ENCODE measurements at places on chromosomes 1 and 21.
A peak's percentile ranks its signal among the peaks of the same experiment; 100 is the strongest.

GRCh38 chr1:180796897-180797640, 115.6 kb upstream of the KIAA1614 start:
- no peak for DNase-seq

DNA sequence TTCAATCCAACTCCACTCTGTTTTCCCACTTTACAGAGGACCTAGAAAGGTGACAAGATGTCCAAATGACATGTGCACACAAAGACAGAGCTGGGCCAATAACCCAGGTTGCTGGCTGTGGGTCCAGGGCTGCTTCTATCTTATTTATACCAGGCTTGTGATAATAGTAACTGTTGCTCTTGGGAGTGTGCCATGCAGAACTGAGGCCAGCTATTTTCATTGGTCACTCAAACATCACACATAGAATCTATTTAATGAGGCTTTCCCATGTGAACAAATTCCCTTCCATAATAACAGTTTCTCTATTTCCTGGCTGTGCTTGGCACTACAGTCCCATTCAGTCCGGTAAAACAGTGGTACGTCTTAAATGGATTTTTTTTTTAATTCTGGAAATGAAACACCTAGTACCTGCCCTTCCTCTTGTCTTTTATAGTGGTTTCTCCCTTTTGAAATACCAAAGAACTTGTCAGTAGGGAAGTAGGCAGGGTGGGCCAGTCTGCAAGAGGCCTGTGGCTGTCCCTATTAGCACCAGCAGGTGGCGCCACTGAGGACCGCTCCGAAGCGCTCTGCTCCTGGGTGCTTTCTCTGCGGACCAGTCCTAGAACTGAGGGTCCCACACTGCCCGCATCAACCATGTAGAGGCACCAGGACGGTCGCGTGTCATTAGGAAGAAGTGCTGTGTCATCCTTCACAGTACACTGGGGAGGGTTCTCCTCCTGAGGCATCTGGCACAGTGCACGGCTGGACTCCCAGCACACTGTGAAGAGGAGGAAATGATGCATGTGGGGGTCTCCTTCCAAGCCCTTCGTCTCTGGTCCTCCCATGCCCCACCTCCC, 52.1 kb downstream of the GPR161 start:
- DNase-seq = peak; percentile 67

DNA sequence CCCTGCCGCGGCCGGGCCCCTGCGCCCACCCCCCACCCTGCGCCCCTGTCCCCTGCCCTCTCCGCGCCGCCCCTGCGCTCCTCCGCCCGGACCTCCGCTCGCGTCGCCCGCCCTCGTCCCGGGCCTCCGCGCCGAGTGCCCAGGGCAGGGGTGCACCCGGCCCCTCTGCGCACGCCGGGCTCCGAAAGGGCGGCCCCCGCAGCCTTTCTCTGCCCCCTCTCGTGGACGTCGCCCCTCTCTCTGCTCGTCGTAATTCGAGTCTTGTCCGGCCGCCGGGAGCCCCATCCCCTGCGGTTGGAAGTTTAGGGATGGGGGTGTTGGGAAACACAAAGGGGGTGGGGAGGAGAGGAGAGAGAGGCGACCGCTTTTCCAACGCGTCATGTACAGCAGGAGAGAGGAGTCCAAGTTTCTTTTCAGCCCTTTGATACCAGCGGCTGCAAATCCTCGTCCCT, 407 bp downstream of the GALNT2 start:
- DNase-seq = peak; percentile 42

DNA sequence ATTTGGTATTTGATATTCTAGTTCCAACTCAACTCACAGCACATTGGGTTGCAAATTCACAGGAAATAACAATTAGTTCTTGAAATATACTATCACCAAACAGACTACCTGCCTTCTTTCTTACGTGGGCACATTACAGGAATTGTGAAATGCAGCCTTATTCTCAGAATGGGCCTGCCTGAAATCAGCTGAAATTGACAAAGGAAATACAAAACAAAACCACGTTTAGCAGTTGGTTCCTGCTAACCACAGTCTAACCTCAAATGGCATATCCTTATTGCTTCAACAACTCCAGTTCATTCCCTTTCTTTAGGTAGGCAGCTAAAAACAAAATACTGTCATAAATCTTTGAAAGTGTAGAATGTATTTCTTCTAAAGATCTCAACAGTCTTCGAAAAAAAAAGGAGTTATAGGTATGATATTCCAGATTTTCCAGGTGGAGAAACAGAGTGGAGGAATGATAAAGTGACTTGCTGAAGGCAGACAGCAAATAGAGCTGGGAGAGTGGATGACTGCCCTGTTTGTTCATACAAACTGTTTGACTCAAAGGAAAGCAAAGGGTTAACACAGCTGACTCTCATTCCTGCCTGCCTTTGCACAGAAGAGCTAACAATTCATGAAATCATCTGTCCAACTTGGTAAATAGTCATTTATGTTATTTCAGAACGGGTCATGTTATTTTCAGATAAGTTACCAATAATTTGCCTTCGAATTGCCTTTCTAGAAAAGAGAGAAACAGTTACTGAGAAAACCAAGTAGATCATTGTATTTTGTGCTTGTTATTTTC, 1.6 kb upstream of the GREM2 start:
- DNase-seq = no peak

- no peak for DNase-seq
These were observed 16.1 kb upstream of the VAMP4 start for GRCh38 chr1:171758011-171758410.

GRCh38 chr1:201795066-201795465, 33.9 kb upstream of the IPO9 start:
- DNase-seq = no peak

- DNase-seq = no peak
These were observed 16.5 kb downstream of the AKR7A3 start for GRCh38 chr1:19272064-19272463.

- no peak for DNase-seq
These were observed 372.2 kb downstream of the RRAGC start for GRCh38 chr1:38487396-38487795.

GRCh38 chr1:200302192-200302920, 107.5 kb downstream of the ZNF281 start:
- DNase-seq = peak; percentile 70

DNA sequence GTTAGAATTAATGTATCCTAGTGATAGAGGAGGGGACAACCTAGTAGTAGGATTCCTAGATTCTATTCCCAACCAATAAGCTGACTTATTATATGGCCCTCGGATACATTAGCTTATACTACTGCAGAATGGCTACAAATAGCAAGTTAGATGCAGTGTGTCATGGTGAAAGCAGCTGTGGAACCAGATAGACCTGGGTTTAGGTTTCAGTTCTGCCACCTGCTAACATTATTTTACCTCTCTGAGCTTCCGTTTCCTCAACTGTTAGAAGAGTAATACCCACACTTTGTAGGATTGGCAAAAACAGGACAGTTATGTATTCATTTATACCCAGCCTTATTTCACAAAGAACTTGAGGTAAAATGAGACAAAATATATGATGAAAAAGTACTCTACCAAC, 21.6 kb upstream of the MAGOH start:
- no peak for DNase-seq

GRCh38 chr1:34796990-34797389, 4.2 kb downstream of the GJA4 start:
- peak; percentile 35 for DNase-seq
